Psoas muscle (tissue), 8 donors: ENCODE measurements at places on chromosomes 11 and 22. TPM values are rescaled to one million over a fixed set of nuclear protein-coding genes. Genes with fewer than 3 reads are reported as not detected.
A peak's percentile ranks its signal among the peaks of the same experiment; 100 is the strongest.

Gene CD3D
- not detected for total RNA-seq

Gene MAJIN
- total RNA-seq = not detected

Gene PANX2
- not detected for total RNA-seq

DNA sequence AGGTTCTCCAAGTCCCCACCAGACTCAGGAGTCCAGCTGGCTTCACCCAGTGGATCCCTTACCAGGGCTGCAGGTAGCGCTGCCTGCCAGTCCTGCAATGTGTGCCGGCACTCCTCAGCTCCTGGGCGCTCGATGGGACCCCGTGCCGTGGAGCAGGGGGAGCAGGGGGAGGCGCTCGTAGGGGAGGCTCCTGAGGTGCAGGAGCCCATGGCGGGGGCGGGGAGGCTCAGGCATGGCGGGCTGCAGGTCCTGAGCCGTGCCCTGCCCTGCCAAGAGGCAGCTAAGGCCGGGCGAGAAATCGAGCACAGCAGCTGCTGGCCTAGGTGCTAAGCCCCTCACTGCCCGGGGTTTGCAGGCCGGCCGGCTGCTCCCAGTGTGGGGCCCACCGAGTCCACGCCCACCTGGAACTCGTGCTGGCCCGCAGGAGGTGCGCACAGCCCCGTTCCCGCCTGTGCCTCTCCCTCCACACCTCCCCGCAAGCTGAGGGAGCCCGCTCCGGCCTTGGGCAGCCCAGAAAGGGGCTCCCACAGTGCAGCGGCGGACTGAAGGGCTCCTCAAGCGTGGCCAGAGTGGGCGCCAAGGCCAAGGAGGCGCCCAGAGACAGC is 792.9 kb upstream of the CCDC179 start:
- DNase-seq = no peak

Gene OSM
- not detected for total RNA-seq

DNA sequence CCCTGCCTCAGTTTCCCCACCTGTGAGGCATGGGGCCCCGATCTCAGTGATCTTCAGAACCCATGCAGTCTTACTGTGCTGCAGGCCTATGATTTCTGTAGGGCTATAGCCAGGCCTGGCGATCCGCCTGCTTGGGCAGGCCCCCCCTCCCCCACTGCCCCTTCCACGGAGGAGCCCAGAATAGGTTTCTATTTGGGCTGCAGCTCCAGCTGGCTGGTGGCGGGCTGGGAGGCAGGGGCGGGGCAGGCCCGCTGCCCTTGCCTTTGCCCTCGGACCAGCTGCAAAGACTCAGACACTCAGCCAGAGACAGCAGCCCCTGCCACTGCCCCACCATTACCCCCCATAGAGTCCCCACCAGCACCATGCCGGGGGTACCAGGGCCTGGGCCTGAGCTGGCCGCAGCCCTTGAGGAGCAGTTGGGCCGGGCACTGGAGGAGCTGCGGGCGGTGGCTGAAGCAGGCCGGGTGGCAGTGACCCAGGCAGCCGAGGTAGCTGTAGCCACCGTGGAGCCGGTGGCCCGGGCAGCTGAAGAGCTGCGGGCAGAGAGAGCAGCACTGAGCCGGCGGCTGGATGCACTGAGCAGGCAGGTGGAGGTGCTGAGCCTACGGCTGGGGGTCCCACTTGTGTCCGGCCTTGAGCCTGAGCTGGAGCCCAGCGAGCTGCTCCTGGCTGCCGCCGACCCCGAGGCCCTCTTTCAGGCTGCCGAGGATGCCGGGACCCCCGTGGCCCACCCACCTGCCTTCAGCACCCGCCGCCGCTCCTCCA is 12.2 kb downstream of the SMTN start:
- peak; percentile 76 for DNase-seq

- DNase-seq = no peak
These were observed 1.5 kb upstream of the JAML start for GRCh38 chr11:118226296-118226695.

Gene WBP2NL
- 1.7 TPM for total RNA-seq

DNA sequence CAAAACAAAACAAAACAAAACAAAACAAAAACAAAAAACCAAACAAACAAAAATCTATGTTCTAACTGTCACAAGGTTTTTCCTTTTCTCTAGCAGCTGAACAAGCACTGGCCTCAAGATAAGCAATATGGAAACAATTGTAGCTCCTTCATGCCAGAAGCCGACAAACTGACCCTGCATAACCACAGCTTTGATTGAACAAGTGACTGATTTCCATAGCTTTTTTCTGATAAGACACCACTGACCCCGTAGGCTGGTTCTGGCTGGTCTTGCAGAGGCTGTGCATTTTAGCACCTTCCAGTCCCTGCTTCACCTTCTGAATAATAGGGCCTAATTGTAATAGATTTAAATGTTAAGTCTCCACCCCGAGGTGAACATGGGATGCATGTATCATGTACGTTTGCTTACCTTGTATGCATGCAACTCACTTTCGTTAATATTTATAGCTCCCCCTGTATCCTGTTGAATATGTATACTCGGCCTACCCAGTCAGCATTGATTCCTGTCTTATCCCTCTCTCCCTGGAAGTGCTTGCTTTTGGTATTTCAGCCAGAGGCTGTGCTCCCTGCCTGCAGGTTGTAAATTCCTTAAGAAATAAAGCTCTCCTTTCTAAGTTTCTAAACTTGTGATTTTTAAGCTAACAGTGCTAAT is 49.6 kb downstream of the CNTF start:
- no peak for DNase-seq

DNA sequence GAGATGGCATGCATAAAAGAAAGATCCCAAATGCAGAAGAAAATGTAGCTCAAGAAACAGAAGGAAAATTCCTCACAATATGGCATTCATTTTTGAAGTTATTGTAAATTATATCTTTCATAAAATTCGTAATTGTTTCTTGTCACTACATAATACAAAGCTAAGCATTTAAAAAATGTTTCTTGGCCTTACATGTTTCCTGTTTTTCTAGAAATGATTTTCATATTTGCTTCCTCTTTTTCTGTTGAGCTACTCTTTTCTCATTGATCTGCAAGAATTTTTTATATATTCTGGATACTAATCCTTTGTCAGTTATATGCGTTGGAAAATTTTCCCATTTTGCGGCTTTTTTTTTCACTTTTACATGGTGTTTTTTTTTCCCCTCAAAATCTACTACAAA is 48.0 kb downstream of the ENTHD1 start:
- no peak for DNase-seq

Gene OR8D1
- not detected for total RNA-seq

Gene ENTHD1
- not detected for total RNA-seq
